ENCODE measurements at places on chromosomes 2 and 18. TPM values are rescaled to one million over a fixed set of nuclear protein-coding genes. Genes with fewer than 3 reads are reported as not detected.

GRCh38 chr18:67519592-67519991, 3.1 kb upstream of the DSEL start:
- no peak for DNase-seq

- no peak for DNase-seq
These were observed 4.8 kb upstream of the MRPL44 start for GRCh38 chr2:223952280-223952968.

DNA sequence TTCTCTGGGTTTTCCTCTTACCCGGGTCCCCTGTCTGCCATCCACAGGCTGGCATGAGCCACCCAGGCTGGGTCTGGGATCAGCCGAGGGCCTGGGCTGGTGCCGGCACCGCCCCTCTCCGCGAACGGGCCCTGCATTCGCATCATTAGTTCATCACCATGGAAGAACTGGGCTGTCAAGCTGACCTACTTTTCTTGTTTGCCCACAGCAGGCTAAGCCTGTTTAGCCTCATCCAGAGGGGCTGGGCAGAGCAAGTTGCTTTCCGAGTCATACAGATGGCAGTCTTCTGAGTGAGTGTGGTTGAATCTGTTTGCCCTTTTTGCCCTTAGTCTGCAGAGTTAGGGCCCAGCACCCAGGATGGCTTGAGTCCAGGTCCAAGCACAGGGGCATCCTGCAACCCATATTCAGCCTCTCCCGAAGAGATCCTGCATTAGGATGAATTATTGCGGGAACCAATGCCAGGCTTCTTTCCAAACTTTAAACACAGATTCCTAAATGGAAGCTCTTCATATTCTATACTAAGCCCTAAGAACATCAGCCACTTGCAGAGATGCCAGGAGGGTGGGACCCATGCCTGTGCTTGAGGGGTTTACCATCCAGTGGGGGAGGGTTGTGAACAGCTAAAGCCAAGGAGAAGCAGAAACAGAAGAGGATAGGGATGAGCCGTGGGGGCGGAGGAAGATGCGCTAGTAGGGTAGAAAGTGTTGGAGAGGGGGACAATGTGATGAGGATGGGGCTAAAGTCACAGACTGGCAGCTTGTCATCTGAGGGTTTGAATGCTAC, 68.0 kb downstream of the NPAS2 start:
- no peak for DNase-seq

GRCh38 chr2:65992198-65992554, 442.7 kb upstream of the MEIS1 start:
- DNase-seq = no peak

- peak; percentile 77 for DNase-seq
These were observed 18.3 kb downstream of the YPEL5 start for GRCh38 chr2:30165050-30165520.

DNA sequence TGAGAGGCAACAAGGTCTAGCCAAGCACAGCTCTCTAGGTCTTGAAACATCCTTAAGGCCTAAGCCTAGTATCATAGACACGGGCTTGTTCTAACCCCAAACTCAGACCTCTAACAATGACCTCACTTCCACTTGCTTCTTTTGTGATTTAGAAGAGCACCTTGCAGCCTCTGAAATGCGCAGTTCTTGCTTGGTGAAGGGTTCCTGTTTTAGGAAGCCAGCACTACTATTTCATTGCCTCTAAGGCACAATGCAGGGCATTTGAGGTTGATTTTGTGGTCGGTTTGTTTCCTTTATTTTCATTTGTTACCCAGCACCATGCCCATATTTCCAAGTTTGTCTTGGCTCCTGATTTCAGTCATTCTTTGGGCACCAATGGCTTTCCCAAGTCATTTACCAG, 117.0 kb upstream of the CYP1B1 start:
- DNase-seq = no peak

DNA sequence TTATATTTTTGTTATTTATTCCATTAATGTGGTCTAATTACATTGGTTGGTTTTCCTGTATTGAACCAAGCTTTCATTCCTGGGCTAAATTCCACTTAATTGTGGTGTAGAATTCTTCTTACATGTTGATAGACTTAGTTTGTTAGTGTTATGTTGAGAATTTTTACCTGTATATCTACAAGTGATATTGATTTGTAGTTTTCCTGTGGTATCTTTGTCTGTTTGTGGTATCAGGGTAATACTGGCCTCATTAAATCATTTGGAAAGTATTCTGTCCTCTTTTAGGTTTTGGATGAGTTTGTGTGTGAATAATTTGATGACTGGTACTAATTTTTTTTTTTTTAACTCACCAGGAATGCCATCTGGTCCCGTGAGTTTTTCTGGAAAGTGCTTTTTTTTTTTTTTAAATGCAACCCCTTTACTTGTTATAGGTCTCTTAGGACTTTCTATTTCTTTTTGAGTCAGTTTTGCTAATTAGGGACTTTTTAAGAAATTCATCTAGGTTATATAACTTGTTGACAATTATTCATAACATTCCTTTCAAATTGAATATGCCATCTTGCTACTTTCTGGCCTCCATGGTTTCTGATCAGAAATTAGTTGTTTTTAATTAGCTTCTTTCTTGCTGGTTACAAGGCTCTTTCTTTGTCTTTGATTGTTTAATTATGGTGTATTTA, 232.8 kb downstream of the CCDC85A start:
- DNase-seq = no peak

DNA sequence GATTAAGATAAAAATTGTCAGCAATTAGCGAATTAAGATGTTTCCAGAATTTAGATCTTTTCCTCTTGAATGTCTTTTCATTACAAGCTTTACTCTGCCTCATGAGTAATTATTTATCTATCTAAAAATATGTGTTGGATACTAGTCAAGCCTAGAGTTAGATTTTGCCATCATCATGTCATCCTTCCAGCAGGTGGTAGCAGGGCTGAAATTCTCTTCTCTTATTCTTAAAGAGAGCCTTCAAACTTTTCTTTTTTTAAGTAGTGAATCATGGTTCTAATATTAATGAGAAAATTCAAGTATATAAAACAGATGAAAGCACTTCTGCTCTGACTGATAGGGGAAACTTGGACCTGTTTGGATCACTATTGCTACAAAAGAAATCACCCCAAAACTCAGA, 240.7 kb upstream of the EPAS1 start:
- no peak for DNase-seq

- DNase-seq = no peak
These were observed 19.1 kb downstream of the SERTAD2 start for GRCh38 chr2:64634345-64635267.

DNA sequence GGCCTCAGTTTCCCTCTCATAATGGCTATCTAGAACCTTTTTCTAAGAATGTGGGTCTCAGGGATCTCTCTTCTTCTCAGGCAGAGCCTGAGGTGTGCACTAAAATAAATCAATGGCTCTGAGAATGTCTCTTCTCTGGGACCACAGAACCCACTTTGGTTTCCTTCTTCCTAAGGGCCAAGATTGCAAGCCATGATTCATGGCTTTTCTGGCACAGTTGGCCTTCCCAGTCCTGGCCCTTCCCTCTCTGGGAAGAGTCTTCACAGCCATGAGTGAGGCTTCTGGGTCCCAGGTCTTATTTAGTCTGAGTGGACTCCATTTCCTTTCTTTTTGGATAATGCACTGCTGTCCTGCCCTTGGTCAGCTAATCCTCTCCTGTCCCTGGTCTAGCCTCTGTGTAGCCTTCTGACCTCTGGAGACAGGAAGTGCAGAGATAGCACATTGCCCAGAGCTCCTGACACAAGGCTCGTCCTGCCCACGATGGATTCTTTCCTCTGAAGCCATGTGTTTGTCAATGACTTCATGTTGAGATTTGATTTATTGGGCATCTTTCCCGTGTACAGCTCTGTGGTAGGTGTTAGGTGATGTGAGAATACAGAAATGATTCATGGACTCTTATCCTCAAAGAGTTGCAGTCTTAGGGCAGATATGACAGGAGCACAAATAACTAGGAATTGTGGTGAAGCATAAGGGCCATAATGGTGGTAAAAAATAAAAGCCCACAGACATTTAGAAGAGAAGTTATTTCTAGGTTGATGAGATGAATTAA, 245.0 kb downstream of the CLIP4 start:
- no peak for DNase-seq

Gene TMEM169
- 0.81 TPM for total RNA-seq

Gene HOXD9
- not detected for total RNA-seq

Gene C2orf15
- total RNA-seq = 1.6 TPM

Gene CBLN2
- not detected for total RNA-seq

Gene ATF2
- 53.3 TPM for total RNA-seq

Gene FIGN
- total RNA-seq = not detected

Gene SLC30A3
- 0.55 TPM for total RNA-seq

Gene SH3BP4
- 0.64 TPM for total RNA-seq

Gene SAG
- total RNA-seq = not detected

Measured in activated naive CD4-positive, alpha-beta T cell treated with anti-CD3 and anti-CD28 coated beads for 36 hours (primary cell).